Trophoblast cell (in vitro differentiated cells and primary cell): ENCODE measurements at places on chromosomes 11 and 22.

DNA sequence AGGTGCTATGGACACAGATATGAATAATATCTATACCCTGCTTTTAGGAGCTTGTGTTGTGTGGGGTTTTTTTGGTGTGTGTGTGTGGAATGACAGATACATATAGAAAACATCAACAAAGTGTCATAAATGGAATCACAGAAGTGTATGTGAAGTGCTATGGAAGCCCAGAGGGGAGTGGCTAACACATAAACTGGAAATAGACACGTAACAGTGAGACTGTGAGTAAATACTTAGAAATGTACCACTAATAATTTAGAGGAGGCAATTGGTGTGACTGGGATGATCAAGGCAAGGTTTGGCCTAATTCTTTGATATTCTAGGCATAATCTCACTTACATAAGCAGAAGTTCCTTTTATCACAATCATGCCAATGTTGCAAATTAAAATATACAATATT lies 169.3 kb upstream of the TENM4 start:
- DNase-seq = no peak

GRCh38 chr11:47177846-47178245 lies 1.2 kb upstream of the ARFGAP2 start:
- DNase-seq = no peak

DNA sequence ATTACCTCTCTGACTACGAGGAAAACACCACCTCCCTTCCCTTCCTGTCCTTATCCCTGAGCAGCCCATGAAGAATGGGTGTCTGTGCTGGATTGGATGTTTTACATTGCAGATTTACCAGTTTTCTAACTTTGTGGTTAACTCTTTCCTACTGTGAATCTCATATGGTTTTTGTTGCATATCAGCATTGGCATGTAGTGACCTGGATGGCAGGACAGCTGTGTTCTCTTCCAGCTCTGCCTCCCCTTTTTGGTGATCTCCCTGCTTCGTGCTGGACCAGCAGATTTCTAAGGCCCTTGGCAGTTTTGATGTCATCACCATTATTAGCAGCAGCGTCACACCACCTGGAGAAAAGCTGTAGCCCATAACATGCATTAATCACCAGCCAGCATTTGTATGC lies 26.7 kb downstream of the OR6Q1 start:
- DNase-seq = peak; percentile 93

GRCh38 chr11:62431171-62431901 lies 12.5 kb downstream of the SCGB1A1 start:
- peak; percentile 20 for DNase-seq

GRCh38 chr11:87463486-87464102 lies 425.9 kb downstream of the TMEM135 start:
- peak; percentile 3 for DNase-seq

DNA sequence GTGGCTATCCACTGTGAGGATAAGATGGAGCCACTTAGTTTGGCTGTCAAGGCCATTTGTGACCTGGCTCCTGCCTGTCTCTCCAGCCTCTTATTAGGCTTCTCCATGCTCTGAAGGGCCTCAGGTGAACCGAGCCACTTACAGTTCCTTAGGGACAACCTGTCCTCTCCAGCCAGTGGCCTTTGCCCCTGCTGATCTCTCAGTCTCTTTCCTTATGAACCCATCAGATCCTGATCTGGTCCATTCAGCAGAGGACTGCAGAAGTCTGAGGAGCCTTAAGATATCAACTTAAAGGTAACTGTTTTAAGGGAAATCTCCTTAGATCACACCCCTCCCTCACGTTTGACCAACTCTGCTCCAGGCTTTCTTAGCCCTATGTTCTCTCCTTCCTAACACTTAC lies 2.4 kb downstream of the DUSP18 start:
- no peak for DNase-seq

DNA sequence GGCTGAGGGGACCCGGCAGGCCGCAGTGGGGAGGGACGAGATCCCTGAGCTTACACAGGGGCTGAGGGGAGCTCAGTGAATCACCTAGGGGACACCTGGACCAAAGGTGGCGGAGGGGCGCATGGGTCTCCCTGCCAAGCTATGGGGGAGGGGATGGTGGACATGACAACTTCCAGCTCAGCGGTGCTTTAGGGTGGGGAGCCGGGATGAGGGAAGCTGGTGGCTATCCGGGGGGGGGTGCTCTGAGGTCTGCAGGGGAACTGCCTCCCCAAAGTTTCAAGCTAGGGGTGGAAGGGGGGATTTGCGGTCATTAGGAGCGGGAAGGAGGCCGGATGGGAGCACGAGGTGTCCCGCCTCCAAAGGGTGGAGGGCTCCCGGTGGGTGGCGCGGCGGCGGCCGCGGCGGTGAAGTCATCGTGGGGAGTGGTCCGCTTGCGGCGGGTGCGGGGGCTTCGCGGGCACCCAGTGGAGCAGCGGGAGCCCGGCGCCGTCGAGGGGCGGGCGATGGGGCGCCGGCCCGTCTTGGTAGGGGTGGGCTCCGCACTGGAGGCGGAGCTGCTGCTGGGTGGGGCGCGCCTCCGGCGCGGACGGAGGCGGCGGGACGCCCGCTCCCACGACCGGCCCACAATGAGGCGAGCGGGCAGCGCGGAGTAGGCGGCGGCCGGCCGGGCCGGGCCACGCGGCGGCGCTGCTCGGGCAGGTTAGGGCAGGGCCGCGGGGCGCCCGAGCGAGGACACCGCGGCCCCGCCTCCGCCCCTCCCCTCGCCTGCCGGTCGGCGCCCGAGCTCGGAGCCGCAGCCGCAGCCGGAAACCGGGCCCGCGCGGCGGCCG lies at the start of gene MICALL1:
TSS of gene MICALL1 (plus strand) at position 764 of the 830 bp plus-strand sequence. CDS start 126 bp downstream, outside the sequence.
- peak; percentile 82 for DNase-seq

DNA sequence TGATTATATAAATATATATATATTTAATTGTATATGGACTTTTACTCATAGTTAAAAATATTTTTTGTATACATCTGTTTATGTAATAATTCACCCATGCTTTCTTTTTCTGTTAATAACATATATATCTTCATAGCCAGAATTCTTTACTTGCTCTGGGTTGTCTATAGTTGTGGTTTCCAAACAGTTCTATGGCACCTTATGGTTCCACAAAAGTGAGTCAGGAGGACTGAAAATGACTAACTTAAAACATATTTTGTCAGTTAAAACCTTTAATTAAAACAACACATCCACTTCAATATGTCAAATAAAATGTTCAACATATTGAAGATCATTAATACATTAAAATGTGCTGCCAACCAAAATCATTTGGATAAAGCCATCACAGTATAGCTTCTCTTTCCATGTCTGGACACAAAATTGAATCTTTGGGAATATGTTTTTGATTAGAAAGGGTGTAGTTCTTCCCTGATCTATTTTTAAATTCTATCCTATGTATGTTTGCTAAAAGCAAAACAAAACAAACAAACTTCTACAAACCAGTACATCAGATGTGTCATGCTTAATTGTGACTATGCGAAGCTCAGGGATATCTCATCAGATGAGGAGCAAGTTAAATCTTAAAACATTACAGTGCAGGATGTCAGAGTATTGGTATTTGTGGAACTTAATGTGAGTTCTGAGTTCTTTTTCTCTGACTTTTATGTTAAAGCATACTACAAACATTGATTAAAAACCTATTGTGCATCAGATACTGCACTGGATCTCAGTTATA lies 1488.4 kb upstream of the TENM4 start:
- DNase-seq = no peak

GRCh38 chr11:41497974-41498373 lies 38.5 kb upstream of the LRRC4C start:
- DNase-seq = no peak

DNA sequence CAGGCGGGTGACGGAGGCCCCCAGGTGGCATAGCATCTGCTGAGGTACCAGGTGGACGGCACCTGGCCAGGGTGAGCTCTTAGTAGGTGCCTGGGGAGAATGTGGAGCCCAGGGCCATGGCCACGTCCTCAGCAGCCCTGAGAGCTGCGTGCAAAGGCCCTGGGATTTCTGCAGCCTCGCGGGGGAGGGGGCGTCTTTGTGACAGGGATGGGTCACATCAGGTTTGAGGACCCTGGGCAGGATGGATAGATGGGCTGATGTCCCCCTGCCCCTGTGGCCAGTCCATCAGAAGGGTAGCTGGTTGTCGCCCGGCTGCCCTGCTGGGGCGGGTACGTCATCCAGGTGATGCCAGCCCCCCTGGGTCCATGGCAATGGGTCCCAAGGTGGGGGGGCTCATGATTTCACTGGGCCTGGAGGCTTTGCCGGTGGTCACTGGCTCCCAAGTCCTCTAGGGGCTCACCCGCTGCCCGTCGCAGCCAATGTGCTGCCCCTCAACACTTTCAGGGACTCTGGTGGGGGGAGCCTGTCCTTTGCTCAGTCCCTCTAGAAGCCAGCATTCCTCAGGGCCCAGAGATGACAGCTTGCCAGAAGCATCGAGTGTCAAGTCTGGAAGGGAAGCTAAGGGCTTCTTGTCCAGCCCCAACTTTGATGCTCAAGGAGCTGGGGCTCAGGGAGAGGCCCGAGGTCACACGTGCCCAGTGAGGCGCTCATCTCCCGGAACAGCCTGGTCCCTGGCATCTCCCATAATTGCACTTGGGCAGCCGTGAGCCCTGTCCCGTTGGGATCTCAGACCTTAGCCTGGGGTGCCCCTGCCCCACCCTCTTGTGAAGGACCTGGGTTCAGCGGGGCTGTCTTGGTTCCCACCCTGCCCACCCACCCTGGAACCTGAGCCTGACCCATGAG lies 777 bp downstream of the TBX10 start:
- no peak for DNase-seq

- no peak for DNase-seq
Observed at GRCh38 chr11:61841636-61842527, 13.8 kb downstream of the FADS2 start.

DNA sequence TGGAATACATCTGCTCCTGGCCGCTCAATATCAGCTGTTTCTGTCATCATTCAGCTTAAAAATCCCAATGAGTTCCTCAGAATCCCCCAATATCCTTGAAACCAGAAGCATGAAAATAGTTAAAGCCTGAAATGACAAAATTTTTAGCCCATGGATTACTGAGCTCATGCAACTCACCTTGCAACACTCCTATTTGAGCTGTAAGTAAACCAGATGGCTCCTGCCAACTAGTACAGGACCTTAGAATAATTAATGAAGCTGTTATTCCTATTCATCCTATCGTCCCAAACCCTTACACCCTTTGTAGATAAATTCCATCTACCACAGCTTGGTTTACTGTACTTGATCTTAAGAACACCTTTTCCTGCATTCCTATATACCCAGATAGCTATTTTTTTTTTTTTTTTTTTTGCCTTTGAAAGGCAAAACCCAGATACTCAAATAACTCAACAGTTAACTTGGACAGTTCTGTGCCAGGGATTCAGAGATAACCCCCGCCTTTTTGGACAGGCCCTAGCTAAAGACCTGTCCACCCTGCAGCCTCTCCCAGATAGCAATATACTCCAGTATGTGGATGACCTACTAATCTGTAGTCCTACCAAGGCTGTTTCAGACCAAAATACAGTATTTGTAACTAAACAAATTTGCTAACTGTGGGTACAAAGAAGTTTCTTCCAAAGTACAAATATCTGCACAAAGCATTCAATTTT lies 10.1 kb upstream of the BTBD10 start:
- no peak for DNase-seq

DNA sequence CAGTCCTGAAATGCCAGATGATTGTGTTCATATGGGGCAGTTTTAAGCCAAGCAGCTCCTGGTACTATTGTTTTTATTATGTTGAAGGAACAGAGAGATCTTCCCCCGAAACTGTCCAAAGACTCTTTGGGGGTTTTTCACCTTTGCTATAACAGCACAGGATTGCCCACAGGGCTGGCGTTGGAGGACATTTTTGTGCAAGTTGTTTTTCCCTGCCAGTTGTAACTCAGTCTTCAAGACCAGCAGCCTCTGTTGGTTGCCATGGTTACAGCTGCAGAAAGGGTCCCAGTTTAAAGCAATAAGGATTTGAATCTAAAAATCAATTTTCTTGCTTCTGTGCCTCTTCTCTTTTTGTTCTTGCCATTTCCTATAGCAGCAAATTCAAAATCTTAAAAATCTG lies 45.4 kb upstream of the YWHAH start:
- DNase-seq = no peak

- no peak for DNase-seq
Observed at GRCh38 chr11:38937709-38938108, 2339.7 kb upstream of the RAG2 start.

DNA sequence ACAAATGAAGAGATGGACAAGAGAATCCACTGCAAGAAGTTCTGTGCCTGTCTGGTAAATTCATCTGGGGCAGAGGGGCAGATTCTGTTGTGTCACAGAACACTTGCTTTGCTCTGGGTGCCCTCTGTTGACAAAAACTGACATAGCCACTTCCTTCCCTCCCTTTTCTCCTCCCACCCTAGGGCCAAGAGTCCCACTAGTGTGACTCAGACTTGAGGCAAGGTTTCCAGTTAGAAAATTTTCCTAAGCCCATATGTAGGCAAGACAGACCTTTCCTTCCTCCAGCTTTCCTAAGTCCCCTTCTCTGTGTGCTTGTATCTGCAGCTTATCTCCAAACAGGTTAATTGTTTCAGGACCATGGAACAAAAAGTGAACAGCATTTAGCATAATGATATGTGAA lies 106.8 kb downstream of the RBFOX2 start:
- DNase-seq = peak; percentile 81

GRCh38 chr11:19311308-19312030 lies 70.7 kb upstream of the E2F8 start:
- DNase-seq = peak; percentile 80

GRCh38 chr11:127000291-127000968 lies at the start of gene KIRREL3:
Gene KIRREL3, minus strand, starts transcription at chr11:127000770.
- peak; percentile 34 for DNase-seq

GRCh38 chr11:120055646-120056045 lies 82.3 kb downstream of the TRIM29 start:
- DNase-seq = peak; percentile 6

DNA sequence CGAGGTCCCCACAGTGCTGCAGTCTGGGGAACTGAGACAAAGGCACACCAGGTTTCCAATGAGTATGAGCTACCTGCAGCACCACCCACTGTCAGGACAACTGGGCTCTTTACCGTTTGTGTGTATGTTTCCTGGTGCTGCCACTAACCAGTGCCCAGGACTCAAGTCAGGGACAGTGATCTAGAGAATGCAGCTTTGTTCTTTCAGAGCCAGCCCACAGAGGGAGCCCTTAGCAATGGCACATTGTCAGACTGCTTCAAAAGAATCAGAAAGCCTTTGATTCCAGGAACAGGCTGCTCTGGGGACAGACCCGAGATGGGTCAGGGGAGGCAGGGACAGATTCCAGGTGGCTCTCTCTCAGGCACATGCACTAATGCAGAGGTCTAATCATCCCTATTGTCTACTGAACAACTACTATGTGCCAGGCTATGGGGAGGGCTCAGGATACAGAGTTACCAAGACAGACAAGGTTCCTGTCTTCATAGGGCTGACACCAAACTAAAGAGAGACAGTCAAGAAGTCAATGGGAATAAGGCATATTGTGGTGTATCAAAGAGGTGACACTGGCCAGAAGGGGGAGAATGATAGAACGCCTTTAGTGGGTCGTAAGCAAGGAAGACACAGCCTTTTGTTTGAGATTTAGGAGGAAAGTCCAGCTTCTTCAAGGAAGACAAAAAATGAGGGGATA lies 103.7 kb downstream of the VPREB1 start:
- no peak for DNase-seq

DNA sequence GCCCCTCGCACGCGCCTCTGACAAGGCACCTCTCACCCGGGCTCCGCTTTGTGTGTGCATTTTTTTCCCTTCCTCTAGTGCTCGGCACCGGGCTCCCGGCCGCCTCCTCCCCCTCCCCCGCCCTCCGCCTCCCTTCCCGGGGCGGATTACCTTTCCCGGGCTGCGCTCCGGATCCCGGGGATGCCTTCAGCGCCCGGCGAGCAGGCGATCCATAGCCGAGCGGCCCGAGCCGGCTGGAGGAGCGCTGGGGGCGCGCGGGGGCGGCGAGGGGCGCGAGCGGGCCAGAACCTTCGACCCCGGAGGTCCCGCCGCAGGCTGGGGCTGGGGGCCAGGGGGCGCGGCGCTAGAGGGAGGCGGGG lies 282 bp downstream of the MPPED2 start:
- no peak for DNase-seq
